ENCODE measurements at places on chromosomes 3 and 15.

DNA sequence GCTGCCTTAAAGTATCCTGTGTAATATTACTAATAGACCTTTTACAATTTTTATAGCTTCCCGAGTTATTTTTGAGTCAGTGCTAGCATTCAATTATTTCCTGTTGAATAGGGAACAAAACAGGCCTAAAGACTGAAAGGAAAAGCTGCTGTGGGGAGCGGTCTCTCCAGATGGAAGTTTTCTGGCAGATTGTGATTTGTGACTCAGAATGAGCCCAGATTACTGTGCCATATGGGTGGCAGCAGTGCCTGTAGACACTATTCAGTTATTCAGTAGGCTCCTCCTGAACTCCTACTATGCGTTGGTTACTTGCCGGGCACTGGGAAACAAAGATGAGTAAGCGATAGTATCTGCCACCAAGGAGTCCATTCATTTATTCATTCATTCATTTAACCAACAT lies 211.8 kb downstream of the CHST2 start:
- no peak for DNase-seq

DNA sequence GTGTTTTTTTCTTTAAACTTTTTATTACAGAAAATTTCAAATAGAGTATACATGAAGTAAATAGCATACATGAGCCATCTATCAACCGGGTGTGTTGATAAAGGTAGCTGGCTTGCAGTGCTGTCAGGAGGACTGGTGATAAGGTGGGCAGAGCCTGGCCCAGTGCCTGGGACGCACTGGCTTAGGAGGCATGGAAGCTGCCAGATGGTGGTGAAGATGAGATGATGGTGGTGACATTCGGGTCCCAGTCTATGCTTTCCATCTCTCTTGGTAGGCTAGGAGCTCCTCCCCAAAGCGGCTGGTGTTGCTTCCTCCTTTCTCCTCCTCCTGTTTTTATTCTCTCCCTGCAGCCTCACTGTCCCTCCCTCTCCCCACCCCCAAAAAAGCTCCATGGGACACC lies 101.7 kb downstream of the ADCY5 start:
- DNase-seq, result no peak

GRCh38 chr15:48634893-48635292 lies 10.6 kb downstream of the FBN1 start:
- DNase-seq, result no peak

DNA sequence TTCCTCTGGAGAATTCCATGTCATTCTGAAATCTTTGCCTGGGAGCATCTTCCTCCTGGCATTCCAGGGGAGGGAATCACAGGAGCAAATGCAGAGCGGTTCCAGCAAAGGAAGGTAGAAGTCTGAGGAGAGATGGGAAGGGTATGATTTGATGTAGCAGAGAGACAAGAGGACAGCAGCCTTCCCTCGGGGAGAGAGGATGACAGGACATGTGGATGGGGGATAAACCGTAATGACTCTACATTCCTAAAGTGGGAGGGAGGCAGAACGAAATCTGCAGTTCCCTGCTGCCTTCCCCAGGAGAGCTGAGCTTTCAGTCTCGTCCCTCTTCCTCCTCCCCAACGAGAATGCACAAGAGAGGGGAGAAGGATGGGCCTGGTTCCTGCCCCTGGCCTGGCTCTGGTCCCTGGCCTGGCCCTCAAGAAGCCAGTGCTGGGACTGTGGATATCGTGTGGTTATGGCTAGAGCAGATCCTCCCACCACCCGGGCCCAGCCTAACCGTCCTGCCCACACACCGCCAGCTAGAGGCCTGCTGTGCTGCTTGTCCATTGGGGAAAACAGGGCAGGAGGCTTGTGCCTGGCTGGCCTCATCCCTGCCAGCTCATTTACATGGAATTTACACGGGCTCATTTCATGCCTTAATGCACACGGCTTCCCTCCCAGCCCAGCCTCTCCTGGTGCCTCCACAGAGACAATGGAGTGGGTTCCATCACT lies 26.6 kb downstream of the SEMA7A start:
- DNase-seq, result no peak

- DNase-seq, result no peak
Observed at GRCh38 chr3:8210882-8211341, 290.7 kb upstream of the LMCD1 start.

- DNase-seq, result no peak
Observed at GRCh38 chr15:31330111-31330785, 3.6 kb downstream of the KLF13 start.
